Activated CD8-positive, alpha-beta T cell treated with anti-CD3 and anti-CD28 coated beads for 36 hours (primary cell): ENCODE measurements at places on chromosomes 5 and 9. TPM values are rescaled to one million over a fixed set of nuclear protein-coding genes. Genes with fewer than 3 reads are reported as not detected.

- no peak for DNase-seq
- no peak overlapping the region for H3K27ac ChIP-seq
- no peaks in the 10 kb centered on the region for H3K4me1 ChIP-seq
- no peak overlapping the region for H3K4me3 ChIP-seq
These were observed 2032.6 kb downstream of the MAT2B start for GRCh38 chr5:165538065-165538464.

DNA sequence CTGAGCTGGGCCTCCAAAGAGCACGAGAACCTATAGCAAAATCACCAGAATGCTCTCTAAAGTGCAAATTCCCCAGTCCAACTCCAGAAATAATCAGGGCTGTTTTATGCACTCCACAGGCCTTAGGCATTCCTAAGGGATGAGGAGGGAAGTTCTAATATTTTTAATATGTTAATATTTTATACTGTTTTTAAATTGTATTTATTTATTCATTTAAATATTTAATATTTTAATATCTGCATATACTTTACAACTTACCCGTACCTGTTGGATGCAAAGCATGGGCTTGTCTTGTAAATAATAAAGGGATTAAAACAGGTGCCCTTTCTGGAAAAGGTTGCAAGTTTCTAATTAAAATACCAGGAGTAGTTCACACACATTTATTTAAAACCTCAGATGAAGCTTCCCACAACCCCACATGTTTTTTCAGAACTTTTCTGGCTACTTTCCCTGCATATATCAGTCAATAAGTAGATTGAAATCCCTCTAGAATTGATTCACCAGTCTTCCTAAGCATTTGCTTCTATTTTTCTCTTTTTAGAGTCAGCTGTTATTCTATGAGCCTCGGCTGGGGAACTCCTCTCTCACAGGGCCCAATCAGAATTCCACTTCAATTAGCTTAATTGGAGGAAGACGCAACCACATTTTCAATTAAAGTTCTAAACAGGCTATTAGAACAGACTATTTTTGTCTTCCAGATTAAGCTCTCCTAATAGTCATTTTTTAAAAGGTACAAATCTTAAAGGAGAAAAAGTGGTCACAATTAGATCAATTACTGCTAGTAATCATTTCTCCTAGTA is 140.8 kb downstream of the CDH6 start:
- DNase-seq, result no peak
- no peak overlapping the region for H3K27ac ChIP-seq
- H3K27me3 ChIP-seq, result peaks cover 4% of the 10 kb centered on the region
- no peak overlapping the region for H3K4me3 ChIP-seq
- no peaks in the 10 kb centered on the region for H3K4me1 ChIP-seq

DNA sequence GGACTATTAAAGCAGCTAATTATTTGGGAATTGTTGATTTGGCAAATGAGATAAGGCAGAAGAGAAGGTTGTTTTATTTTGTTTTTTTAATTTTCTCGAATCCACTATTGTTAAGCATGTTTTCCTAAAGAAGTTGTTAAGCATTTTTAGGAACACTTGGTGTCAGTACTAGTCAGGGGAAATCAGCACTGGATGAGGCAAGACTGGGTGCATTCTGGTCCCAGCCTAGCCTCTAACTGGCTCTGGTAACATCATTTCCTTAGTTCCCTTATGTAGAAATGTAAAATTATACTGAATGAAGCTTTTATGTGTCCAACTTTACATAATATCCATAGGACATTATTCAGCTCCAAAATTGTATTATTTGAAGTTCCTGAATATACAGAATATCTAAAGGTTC is 196.1 kb downstream of the PCSK5 start:
- H3K27me3 ChIP-seq, result no peaks in the 10 kb centered on the region
- peaks cover 4% of the 10 kb centered on the region for H3K36me3 ChIP-seq
- no peak for DNase-seq
- no peaks in the 10 kb centered on the region for H3K4me1 ChIP-seq
- H3K4me3 ChIP-seq, result no peak overlapping the region

GRCh38 chr5:172642486-172642885 is 1.4 kb downstream of the NEURL1B start:
- no peak for DNase-seq
- no peak overlapping the region for H3K27ac ChIP-seq
- H3K36me3 ChIP-seq, result no peaks in the 10 kb centered on the region
- H3K27me3 ChIP-seq, result peaks cover 33% of the 10 kb centered on the region
- no peak overlapping the region for H3K4me3 ChIP-seq

- no peaks in the 10 kb centered on the region for H3K4me1 ChIP-seq
- no peak overlapping the region for H3K27ac ChIP-seq
- no peak overlapping the region for H3K4me3 ChIP-seq
- no peak for DNase-seq
- H3K36me3 ChIP-seq, result no peaks in the 10 kb centered on the region
These were observed 66.0 kb downstream of the HMCN2 start for GRCh38 chr9:130331573-130331972.

Gene PCA3
- total RNA-seq, result not detected

Gene PCDHB8
- total RNA-seq, result not detected
